ENCODE measurements at places on chromosomes 5 and 9. TPM values are rescaled to one million over a fixed set of nuclear protein-coding genes. Genes with fewer than 3 reads are reported as not detected.
A peak's percentile ranks its signal among the peaks of the same experiment; 100 is the strongest.

DNA sequence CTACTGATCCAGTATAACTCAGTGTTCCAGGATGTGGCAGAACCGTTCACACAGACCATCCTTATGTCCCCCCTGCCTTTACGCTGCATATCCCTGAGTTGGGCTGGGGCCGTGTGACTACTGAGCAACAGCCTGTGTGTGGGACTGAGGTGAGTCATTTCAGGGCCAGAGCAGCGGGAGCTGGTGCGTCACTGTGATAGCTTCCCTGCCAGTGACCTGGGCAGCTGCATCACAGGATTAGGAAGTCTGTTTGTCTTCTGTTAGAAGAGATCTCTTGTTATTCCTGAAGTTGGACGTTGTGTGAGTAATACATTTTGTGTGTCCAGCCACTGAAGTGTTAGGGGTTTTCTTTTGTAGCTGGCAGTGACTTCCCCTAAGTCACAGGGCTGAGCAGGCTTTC is 35.6 kb downstream of the TPPP start:
- DNase-seq, result peak; percentile 61

- peak; percentile 70 for DNase-seq
Observed at GRCh38 chr5:148998174-148998797, 64.6 kb downstream of the SH3TC2 start.

GRCh38 chr5:131679911-131680310 is 44.9 kb upstream of the RAPGEF6 start:
- DNase-seq, result peak; percentile 95

DNA sequence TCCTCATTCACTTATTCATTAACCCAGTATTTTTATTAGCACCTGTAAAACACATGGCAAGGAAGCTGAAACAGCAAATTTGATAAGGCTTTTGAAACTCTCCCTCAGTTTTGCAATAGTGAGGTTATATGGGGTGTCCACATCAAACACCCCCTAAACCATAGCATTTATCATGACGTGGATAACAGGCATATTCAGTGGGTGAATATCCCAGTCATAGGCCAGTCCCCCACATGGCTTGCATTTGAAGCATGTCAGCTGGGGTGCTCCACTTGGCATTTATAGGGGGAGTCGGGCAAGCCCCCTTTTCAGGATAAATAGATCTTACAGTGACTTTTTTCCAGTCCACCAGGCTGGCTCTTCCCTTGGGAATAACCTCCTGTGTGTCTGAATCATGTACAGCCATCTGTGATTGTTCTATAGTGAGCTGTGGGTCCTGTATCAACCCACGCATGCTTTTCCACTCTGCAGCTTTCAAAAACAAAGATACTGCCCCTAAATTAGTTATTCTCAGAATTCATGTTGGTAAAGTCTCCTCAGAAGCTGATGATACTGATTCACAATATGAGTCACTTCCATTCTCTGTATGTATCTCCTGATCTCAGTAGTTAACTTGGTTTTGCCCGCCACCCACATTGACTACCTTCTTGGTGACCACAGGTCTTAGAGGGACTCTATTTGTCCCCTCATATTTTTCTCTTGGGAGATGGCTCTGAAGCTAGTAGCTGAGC is 84.4 kb upstream of the SPIN1 start:
- peak; percentile 15 for DNase-seq

- peak; percentile 26 for DNase-seq
Observed at GRCh38 chr5:134371834-134372340, 518 bp downstream of the UBE2B start.

- DNase-seq, result peak; percentile 51
Observed at GRCh38 chr5:115069087-115069968, 100.4 kb downstream of the TRIM36 start.

DNA sequence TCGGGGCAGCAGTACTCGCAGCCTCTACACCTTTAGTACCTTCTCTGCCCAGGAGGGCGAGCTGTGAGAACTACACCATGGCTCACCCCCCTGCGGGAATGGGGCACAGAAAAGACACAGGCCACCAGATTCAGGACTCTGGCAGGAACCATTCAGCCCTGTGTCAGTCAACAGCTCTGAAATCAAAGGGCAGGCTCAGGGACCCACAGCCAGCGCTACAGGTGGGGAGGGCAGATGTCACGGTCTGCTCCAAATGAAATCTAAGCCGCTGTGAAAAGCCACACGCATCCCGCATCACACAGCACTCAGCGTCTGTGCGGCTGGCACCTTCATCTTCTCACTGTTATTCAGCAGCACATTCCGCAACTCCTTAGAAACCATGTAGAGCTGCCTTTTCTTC is 27.9 kb downstream of the NSUN2 start:
- DNase-seq, result no peak

DNA sequence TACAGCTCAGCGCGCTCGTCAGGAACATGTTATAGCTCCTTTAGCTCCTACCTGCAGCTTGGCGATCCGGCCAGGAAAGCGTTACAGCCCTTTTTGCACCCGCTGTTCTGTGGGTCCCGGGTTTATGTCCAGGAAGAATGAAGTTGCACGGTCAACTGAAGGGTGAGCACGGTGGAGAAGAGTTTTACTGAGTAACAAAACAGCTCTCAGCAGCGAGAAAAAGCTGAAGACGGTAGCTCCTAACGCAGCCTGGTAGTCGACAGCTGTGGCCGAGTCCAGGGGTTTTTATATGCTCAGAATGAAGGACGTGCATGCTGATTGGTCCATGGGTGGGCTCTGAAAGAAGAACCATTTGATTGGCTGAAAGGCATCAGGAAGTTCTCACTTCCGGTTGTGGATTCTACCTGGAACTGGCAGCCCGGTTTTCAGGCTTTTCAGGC is 1830.1 kb upstream of the NUDT12 start:
- DNase-seq, result no peak

Gene BNC2
- 22.4 TPM for total RNA-seq

Gene PCDHAC2
- total RNA-seq, result 1.1 TPM

Gene GCNT4
- 11.6 TPM for total RNA-seq

Gene KCTD16
- total RNA-seq, result 1.1 TPM

Gene IL3
- total RNA-seq, result not detected

Gene PBX3
- total RNA-seq, result 15.5 TPM

Gene CAMK2A
- not detected for total RNA-seq

Gene CD14
- not detected for total RNA-seq

Gene IL5
- total RNA-seq, result not detected

Gene HTR4
- not detected for total RNA-seq

Gene TRPM3
- 0.35 TPM for total RNA-seq
